ENCODE measurements at places on chromosomes 6 and 20. TPM values are rescaled to one million over a fixed set of nuclear protein-coding genes. Genes with fewer than 3 reads are reported as not detected.

GRCh38 chr6:35354361-35355135, 12.2 kb downstream of the PPARD start:
- no peak for DNase-seq

- DNase-seq: no peak
Measured at GRCh38 chr6:76326871-76327270, 254.4 kb upstream of the IMPG1 start.

DNA sequence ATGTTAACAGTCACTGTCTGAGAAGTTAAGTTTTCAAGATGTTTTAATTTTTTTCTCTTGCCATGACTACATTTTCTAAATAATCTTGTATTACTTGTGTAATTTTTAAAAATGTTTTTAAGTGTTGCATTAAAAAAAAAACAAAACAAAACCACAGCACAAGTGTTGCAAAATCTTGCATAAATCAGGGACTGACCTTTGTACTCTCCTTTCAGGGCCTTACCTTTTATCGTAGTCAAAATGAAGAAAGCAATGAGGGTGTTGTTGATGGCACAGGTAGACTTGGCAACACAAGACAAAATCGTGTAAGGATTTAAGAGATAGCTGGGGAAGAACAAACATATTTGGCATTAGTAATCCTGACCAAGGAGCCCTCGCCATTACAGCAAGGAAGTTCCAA, 42.5 kb downstream of the PIGU start:
- DNase-seq: no peak

- DNase-seq: peak; percentile 96
Measured at GRCh38 chr6:5995949-5996713, 10.6 kb downstream of the NRN1 start.

The HSF2 gene
- 21.0 TPM for total RNA-seq

GRCh38 chr6:6812427-6812826, 223.9 kb downstream of the LY86 start:
- DNase-seq: no peak

The METTL24 gene
- total RNA-seq: 1.3 TPM

- DNase-seq: no peak
Measured at GRCh38 chr6:19824058-19824807, 12.9 kb upstream of the ID4 start.

DNA sequence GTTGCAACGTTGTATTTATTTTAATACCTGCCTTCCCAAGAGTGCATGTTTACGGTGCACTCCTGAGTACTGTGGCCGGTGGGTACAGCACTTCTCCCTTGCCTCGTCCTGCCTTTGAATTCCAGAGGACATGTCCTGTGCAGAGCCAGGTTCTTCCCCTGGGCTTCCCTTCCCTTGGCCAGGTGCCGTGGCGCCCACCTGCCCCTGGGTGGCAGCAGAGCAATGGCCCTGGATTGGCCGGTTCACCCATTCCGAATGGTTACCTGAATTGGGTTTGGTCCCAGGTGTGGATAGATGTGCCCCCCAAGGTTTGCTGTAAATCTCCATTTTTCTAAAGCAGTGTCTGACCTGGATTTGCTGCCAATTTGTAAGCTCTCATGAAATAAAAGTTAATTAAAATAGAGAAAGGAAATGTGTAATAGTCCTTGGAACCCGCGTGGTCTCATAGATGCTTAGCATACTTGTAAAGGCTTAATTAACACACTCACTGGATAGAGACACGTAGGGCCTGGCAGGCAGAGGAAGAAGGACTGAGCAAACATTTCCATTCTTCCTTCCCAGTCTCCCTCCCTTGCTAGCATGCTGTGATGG, 40.6 kb downstream of the DTD1 start:
- peak; percentile 90 for DNase-seq

DNA sequence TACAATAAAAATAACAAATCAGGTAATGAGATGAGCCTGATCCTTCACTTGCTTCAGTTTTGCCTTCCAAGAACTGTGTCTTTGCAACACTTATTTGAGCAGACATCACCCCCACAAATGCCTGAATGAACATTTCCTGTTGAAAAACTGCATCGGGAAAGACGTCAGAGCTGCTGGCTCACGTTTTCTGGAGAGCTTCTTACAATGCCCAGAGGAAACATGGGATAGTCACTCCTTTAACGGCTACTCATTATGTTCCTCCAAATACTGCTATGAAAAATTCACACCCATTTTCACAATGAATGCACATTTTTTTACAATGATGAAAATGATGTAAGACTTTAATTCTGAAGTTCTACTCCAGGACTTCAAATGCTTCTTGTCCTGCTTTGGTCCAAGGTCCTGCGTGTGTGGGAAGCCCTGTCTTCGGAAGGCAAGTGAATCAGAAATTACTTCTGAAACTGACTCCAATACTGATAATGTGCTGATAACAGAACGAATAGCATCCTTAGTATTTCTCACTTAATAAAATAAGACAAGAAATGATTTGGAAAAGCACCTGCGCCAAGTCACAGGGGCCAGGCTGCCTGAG, 238.0 kb downstream of the ANKRD60 start:
- DNase-seq: no peak

The PGC gene
- not detected for total RNA-seq

GRCh38 chr20:5893052-5893451, 57.3 kb downstream of the TRMT6 start:
- no peak for DNase-seq

The SLPI gene
- not detected for total RNA-seq

- no peak for DNase-seq
Measured at GRCh38 chr20:48812600-48813445, 15.0 kb downstream of the PREX1 start.

The C6orf118 gene
- 1.1 TPM for total RNA-seq

DNA sequence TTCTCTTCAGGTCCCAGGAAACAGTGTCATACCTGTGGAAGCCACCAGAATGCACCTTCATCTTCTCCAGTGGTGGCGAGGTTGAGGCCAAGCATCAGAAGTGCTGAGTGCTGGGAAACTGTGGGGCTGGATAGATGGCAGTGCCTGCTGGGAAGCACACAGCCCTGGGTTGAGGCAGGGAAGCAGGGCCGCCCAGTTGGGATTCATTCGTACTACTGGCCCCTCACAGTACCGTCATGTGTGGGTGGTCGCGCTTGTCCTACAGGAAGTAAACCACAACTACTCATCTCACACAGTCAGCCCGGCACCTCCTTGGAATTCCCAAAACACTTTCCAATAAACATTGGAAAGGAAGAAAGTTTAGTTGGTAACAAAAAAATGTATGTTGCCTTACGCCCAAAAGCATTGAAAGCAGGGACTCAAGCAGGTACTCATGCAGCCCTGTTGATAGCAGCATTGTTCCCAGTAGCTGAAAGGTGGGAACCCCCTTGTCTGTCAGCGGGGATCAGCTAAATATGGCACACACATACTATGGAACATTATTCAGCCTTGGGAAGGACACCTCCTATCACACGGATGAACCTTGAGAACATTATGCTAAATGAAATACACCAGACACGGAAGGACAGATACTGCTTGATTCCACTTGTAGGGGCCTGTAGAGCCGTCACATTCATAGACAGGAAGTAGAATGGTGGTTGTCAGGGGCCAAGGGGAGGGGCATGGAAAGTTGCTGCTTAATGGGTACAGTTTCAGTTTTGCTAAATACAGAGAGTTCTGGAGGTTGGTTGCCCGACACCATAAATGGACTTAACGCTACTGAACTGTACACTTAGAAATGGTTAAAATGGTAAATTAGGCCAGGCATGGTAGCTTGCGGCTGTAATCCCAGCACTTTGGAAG, 162.7 kb downstream of the MTHFD1L start:
- no peak for DNase-seq

DNA sequence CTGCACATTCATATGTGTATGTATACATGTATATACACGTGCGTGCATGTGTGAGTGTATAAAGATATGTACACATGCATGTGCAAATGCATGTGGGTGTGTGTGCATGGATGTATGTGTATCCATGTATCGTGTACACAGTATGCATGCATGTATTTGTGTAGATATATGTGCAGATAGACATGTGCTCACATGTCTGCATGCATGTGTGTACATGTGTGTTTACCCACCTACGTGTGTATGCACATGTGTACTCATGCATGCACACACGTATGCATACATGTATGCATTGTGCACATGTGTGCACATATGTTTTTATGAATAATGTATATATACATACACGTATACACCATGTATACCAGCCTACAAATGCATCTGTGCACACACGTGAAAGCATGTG, 80.3 kb upstream of the ZNF322 start:
- DNase-seq: peak; percentile 15

GRCh38 chr6:85361643-85362014, 88.3 kb upstream of the NT5E start:
- no peak for DNase-seq

DNA sequence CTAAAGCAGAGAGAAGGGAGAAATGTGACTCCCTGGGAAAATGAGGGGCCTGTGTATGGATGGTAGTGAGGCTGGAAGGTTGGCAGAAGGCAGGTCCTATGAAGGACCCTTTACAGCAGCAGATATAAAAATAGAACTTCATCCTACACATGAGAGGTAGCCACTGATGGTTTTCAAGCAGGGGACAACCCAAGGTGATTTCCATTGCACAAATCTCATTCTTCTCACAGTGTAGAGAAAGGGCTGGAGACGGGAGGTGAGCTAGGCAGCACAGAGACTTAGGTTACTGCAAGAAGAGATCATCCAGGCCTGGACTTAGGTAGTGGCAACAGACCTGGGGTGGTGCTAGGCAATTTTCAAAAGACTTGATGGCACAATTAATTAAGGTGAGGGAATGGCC, 30.7 kb downstream of the TRAM2 start:
- no peak for DNase-seq

GRCh38 chr6:150661216-150662007, 61.7 kb downstream of the PLEKHG1 start:
- no peak for DNase-seq

DNA sequence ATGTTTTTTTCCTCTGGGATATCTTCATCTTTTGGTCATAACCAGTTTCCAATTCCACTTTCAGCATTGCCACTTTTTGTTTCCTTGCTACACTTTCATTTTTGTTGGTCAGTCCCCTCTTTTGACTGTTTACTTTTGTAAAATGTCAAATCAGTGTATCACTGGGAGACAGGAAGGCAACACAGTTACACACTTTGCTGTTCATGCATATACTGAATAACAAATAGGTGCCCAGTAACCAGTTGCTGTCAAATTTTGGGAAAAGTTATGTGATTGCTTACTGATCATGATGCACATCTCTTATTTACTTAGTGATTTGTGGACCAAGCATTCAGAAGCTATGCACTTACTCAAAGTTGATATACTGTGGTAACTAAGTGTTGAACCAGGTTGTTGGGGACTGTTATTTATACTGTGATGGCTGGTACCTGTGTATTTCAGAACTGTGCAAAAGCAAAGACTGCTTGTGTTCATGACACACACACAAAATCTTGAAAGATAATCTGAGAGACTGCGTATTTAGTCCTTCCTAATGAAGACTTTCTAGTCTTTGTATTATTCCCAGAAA, 41.0 kb downstream of the ZNF292 start:
- no peak for DNase-seq

DNA sequence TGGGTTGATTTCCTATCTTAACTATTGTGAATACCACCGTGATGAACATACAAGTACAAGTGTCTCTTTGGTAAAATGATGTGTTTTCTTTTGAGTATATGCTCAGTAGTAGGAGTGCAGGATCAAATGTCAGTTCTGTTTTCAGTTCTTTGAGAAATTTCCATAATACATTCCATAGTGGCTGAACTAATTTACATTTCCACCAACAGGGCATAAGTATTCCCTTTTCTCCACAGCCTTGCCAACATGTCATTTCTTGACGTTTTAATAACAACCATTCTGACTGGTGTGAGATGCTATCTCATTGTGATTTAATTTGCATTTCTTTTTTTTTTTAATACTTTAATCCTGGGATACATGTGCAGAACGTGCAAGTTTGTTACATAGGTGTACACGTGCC, 268.8 kb downstream of the CENPW start:
- DNase-seq: no peak

DNA sequence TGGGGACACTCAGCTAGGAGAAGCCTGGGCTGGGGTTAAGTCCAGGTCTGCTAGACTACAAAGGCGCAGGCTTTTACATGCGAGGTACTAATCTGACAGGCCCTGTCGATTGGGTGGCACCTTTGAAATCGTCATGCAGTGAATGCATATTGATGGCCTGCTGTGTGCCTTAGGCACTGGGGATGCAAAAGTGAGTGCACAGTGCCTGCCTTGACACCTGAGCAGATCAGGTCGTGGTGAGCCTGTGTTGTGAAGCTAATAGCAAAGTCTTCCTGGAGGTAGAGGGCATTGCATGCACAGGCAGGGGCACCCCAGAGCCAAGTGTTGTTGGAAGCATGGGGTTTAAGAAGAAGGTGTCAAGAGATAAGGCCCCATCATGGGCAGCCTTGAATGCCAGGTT, 16.9 kb downstream of the LRRC1 start:
- DNase-seq: peak; percentile 83

The ARFGEF2 gene
- total RNA-seq: 22.4 TPM

- no peak for DNase-seq
Measured at GRCh38 chr20:36340593-36340990, 34.5 kb downstream of the DLGAP4 start.

The ANKEF1 gene
- total RNA-seq: 13.1 TPM

- no peak for DNase-seq
Measured at GRCh38 chr6:20364327-20364726, 37.4 kb upstream of the E2F3 start.

GRCh38 chr6:159056003-159056402, 11.2 kb upstream of the TAGAP start:
- DNase-seq: no peak

The IPCEF1 gene
- total RNA-seq: 2.8 TPM

DNA sequence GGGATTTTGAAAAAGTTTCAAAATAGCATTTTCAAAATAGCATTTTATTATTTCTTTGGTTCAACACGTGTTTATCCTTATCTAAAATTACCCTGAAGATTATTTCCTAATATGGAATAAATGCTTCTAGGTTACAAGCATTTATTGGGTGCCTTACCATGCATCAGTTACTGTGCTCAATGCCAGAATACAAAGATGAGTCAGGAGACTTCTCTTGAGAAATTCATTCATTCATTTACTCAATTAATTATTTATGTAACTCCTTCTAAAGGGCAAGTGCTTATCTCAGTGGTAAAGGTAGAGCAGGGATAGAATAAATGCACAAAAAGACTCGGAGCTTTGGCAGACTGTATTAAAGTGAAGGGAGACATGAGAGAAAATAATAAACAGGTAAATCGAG, 150.1 kb upstream of the PDE7B start:
- no peak for DNase-seq

Measured in endodermal cell (in vitro differentiated cells).